ENCODE measurements at places on chromosomes 7 and 10. TPM values are rescaled to one million over a fixed set of nuclear protein-coding genes. Genes with fewer than 3 reads are reported as not detected.

TEX47 gene
- not detected for total RNA-seq

PAOX gene
- 4.0 TPM for total RNA-seq

MCM10 gene
- 2.0 TPM for total RNA-seq

ACHE gene
- total RNA-seq: 0.13 TPM

CTAGE4 gene
- 0.36 TPM for total RNA-seq

C10orf105 gene
- total RNA-seq: under 0.01 TPM

NUP42 gene
- 28.7 TPM for total RNA-seq

OR6V1 gene
- not detected for total RNA-seq

GPR26 gene
- total RNA-seq: not detected

TNS3 gene
- 74.0 TPM for total RNA-seq

SFRP4 gene
- total RNA-seq: 95.2 TPM

DNAJB12 gene
- total RNA-seq: 42.7 TPM

FAM25C gene
- total RNA-seq: not detected

ANKRD1 gene
- total RNA-seq: 24.2 TPM

OR13A1 gene
- total RNA-seq: not detected

All from smooth muscle cell of the pulmonary artery (primary cell).